ENCODE measurements at places on chromosomes 11 and 22.

- peak; percentile 70 for DNase-seq
These were observed 62.6 kb upstream of the RASD2 start for GRCh38 chr22:35477911-35478582.

DNA sequence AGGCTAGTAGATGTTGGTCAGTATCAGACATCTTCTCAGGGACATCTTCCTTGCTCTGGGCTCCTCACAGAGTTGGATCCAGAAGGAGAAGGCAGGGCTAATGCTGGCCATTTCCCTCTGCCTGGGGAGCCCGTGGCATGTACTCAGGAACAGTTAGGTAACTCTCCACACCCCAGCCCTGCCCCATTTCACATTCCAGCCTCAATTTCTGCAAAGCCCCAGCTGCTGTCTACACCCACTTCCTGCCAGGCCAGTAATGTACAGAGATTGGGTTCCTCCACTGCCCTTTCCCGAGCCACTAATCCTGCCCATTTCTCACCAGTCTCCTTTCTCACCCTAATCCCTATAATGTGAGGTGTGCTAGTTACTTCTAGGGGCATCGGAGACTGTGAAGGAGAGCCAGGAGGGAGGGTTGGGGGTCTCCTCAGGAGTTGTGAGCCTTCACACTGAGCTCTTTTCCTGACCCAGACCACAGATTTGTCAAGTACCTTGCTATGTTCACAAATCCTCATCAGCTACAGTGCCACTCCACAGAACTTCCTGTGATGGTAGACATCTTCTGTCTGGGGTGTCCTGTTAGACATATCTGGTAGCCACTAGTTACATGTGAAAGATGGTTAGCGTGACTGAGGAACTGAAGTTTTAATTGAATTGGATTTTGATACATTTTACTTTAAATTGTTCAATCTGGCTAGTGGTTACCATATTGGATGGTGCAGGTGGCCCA, 1.3 kb upstream of the SEC14L3 start:
- no peak for DNase-seq

DNA sequence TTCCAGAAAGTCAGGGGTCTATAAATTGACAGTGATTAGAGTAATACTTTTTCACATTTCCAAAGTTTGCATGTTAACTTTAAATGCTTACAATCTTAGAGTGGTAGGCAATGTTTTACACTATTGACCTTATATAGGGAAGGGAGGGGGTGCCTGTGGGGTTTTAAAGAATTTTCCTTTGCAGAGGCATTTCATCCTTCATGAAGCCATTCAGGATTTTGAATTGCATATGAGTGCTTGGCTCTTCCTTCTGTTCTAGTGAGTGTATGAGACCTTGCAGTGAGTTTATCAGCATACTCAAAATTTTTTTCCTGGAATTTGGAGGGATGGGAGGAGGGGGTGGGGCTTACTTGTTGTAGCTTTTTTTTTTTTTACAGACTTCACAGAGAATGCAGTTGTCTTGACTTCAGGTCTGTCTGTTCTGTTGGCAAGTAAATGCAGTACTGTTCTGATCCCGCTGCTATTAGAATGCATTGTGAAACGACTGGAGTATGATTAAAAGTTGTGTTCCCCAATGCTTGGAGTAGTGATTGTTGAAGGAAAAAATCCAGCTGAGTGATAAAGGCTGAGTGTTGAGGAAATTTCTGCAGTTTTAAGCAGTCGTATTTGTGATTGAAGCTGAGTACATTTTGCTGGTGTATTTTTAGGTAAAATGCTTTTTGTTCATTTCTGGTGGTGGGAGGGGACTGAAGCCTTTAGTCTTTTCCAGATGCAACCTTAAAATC, 5.3 kb downstream of the MALAT1 start:
- no peak for DNase-seq

DNA sequence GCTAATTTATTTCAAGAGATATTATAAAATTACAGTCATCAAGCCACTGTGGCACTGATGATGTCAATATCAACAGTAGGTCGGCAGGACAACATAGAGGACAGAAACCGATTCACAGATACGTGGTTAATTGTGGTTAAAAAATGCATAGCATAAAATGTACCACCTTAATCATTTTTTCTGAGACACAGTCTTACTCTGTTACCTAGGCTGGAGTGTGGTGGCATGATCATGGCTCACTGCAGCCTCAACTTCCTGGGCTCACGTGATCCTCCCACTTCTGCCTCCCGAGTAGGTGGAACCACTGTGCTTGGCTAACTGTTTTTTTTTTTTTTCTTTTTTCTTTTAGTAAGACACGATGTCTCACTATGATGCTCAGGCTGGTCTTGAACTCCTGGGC, 21.0 kb upstream of the TOLLIP start:
- no peak for DNase-seq

DNA sequence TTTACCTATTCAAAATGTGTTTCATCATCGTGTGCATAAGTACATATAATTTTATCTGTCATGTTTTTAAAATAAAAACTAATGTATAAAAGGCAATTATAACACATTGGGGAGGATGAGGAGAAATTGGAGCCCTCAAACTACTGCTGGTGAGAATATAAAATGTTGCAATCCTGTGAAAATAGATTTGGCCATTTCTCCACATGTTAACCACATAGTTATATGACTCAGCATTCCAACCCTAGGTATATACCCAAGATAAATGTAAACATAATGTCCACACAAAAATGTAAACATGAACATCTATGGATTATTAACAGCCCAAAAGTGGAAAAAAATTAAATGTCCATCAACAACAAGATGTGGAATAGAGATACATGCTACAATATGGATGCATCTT, 928.0 kb upstream of the FAT3 start:
- DNase-seq = no peak

- no peak for DNase-seq
These were observed 349.0 kb upstream of the CCDC90B start for GRCh38 chr11:83635166-83635565.

DNA sequence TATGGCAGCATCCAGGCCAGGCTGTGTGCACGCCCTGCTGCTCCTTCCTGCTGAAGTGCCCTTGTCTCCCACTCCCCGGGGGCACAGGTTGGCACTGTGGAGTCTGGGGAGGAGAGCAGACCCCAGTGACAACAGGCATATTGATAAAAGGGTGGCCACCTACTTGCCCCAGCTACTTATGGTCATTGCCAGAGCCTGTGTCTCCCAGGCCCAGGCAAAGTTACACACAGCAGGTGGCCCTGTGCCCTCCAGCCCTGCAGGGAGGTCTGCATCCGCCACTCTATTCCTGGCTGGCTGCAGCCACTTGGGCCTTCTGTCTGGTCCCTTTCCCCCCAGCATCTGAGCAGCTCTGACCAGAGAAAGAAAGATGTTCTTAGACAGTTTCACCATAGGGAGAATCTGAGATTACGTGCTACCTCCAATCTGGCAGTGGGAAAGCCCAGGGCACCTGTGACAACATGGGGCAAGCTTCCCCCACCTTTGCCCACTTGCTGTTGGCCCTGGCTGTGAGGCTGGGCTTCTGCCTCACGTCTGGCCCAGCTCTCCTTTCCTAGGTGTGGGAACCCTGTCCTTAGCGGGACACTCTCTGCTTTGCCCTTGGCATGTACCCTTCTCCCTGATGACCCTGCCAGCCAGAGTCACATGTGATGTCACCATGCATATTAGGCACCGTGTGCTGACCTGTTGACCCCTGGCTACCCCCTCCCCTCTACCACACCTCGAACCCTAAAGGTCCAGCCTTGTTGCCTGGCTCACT, 25.3 kb upstream of the CSNK2A3 start:
- DNase-seq = no peak

DNA sequence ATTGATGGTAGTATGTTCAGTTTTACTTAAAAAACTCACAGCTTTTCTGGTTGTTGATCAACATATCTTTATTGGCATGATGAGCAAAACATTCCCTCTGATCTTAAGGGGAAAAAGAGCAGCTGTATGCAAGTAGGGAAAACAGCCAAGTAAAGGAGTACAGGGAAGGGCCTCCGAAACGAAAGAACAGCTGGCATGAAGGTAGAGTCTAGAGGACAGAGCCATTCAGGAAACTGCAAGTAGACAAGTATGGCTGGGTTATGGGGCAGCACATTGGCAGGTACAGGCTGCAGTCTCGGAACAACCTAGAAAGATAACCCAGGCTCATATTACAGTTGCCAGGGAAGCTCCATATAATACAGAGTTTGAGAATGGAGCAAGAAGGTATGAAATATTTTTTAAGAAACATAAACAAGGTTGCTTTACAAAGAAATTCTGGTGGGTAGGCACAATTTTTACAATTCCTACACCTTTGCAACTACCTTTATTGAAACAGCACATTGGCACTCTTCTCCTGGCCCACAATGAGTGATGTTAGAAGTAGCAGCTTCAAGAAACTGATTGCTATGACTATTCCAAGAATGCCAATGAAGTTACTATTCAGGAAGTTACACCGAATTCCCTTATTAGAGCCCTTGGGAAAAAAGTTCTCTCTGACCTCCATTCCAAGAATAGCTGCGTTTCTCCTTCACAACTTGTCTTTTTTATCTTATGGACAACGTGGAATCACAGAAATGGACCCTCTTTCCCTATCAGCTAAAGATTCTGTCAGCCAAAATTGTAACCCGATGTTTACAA, 45.2 kb downstream of the LGR4 start:
- peak; percentile 42 for DNase-seq

- no peak for DNase-seq
These were observed 1.3 kb upstream of the DGKZ start for GRCh38 chr11:46345881-46346484.

GRCh38 chr11:69380921-69381581, 87.1 kb downstream of the MYEOV start:
- DNase-seq = no peak

DNA sequence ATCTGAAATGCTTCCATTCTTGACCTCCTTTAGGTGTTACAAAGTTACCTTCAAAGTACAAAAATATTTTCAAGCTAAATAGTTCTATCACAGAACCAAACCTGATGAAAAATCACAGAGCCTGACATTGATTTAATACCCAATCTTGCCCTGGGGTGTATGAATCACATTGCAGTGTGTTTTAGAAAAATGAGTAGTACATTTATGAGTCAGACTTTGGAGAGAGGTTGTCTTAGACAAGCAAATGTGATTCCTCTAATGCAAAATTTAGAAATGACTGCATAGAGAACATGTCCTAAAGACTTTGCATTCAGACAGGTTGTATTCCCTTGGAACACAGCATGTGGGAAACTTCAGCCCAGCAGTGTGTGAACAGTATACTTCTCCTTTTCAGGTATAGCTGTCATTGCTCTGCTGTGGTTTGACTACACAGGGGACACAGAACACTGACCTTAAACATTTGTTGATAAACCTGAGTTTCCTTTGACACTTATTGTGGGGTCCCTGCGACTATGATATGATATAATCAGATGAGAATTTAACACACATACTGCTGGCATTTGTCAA, 972.1 kb downstream of the JRKL start:
- no peak for DNase-seq

GRCh38 chr11:14764579-14765527, 121.2 kb downstream of the PDE3B start:
- no peak for DNase-seq

- no peak for DNase-seq
These were observed 115.8 kb upstream of the NECTIN1 start for GRCh38 chr11:119844808-119845207.

DNA sequence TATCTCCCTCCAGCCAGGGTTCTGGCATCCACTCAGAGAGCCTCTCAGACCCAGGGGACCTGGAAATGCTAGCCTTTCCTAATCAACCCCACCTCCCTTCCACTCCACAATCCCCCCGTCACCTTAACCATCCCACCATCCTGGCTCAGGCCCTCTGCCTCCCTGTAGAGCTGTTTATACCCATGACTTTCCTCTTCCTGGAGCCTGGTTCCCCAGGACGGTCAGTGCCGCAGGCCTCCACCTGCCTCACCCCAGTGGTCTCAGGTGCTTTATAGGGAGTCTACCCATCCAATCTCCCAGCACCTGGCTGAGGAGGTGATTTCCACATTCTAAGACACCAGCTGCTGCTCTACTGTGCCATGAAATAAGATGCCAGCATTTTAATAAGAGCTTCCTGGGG, 1159.5 kb downstream of the TBC1D22A start:
- no peak for DNase-seq

DNA sequence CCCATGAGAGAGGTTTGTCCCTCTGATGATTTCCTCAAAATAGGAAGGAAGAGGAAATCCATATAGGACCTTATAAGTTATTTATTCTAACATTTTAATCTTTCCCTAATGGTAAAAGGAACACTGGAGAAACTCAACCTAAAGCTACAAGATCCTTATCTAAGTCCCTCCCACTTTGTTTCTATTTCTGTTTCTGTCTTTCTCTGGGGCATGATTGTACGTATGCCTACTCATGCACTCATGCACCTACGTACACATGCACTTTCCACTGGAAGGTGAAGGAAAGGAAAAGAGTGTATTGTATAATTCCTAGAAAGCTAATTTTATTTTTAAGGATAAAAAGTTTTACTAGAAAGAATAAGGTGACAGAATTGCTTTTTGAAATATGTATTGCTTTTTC, 125.0 kb downstream of the RAB38 start:
- DNase-seq = no peak

GRCh38 chr22:19213442-19214077, 35.0 kb upstream of the SLC25A1 start:
- no peak for DNase-seq

DNA sequence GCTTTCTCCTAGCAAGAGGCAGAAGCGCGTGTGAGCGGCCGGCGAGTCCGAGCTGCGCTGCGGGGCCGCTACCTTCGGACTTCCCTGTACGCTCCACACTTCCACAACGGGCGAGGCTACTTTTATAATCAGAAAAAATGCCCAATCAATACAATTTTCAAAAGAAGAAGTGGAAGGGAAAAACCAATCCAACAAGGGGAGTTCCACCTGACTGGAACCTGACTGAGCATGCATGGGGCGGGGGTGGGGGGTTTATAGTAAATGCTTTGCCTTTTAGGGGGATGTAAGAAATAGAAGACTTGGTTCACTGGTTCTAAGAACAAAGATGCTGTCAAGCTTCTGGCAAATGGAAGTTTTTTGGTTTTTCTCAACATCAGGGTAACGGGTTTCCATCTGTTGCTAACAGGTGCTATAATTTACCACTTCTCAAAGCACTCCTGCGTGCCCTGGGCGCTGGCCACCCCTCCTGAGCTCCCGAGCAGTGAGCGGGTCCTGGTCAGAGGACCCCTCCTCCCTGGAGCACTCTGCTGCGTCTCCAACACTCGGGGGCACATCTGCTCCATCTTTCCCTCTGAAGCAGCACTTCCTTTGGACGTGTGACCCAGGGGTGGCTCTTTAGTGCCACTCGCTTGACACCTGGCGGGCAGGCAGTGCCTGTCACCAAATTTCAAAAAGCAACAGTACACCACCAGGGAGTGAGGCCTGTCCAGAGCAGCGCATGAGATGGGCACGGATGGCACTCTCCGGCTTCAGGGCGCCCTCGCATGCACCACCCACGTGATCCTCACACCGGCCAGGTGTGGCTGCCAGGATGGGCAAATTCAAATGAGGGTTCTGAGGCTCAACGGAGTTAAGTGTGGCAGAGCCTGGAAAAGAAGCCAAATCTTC, 21.6 kb upstream of the BID start:
- DNase-seq = no peak

DNA sequence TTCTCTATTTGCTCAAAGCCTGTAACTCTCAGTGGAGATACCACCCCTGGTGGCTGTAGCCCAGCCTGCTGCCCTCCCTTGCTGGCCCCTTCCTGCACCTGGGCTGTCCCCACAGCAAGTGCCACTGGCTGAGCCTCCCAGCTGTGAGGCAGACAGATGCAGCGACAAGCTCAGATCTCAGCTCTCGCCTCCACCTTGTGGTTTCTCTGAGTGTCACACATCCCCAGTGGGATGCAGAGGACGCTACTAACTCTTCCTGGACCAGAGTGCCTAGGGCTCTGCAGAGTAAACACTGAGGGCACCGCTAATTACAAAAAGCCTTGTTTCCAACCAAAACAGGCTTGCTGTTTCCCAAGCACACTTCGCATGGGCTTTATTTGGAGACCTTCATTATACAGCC, 8.9 kb downstream of the YPEL1 start:
- no peak for DNase-seq
